Thoracic aorta (tissue), 2 donors: ENCODE measurements at places on chromosomes 7 and 10. TPM values are rescaled to one million over a fixed set of nuclear protein-coding genes. Genes with fewer than 3 reads are reported as not detected.

GRCh38 chr10:77926566-77927401, at the start of gene DLG5:
TSS of gene DLG5 (minus strand) at chr10:77926755. CDS start at chr10:77926520, 235 bp downstream.
- H3K27me3 ChIP-seq: no peaks in the 10 kb centered on the region
- H3K27ac ChIP-seq: peak within 1 kb of the TSS; percentile 65
- H3K4me3 ChIP-seq: peak within 1 kb of the TSS; percentile 92
- DNase-seq: no peak

- no peaks in the 10 kb centered on the region for H3K36me3 ChIP-seq
- no peaks in the 10 kb centered on the region for H3K4me1 ChIP-seq
- no peak overlapping the region for H3K27ac ChIP-seq
- no peaks in the 10 kb centered on the region for H3K27me3 ChIP-seq
- no peak overlapping the region for H3K4me3 ChIP-seq
- no peak for DNase-seq
Observed at GRCh38 chr7:30950197-30950596, 13.6 kb upstream of the GHRHR start.

DNA sequence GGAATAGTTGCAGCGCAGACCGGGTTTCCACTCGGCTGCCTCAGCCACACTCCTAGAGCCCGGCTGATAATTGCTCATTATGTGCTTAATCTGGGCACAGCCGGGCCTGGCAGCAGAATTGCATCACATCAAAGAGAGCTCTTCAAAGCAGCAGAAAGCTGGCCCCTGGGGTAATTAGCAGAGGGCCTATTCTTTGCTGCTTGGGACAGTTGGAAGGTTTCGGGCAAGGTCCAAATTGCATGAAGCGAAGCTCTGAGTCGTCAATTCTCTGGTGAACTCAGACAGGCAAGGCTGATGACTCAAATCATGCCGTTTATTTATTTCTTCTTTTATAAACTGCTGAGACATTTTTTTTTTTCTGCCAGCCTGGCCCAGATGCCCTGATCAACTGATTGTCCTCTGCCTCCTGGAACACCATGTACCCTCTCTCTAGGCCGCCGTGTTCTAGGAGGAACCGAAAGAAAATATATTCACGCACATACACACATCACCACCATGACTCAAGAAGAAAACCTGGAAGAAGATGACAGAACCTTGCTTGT, 242.2 kb downstream of the RAB11FIP2 start:
- H3K4me1 ChIP-seq: no peaks in the 10 kb centered on the region
- no peaks in the 10 kb centered on the region for H3K27me3 ChIP-seq
- H3K36me3 ChIP-seq: no peaks in the 10 kb centered on the region
- H3K4me3 ChIP-seq: no peak overlapping the region
- H3K27ac ChIP-seq: no peak overlapping the region

The SDHAF3 gene
- total RNA-seq: 1.1 TPM

The GRM3 gene
- not detected for total RNA-seq

The NANOS1 gene
- total RNA-seq: 5.4 TPM
